Kidney capillary endothelial cell (primary cell): ENCODE measurements at places on chromosomes 3 and 15.
A peak's percentile ranks its signal among the peaks of the same experiment; 100 is the strongest.

DNA sequence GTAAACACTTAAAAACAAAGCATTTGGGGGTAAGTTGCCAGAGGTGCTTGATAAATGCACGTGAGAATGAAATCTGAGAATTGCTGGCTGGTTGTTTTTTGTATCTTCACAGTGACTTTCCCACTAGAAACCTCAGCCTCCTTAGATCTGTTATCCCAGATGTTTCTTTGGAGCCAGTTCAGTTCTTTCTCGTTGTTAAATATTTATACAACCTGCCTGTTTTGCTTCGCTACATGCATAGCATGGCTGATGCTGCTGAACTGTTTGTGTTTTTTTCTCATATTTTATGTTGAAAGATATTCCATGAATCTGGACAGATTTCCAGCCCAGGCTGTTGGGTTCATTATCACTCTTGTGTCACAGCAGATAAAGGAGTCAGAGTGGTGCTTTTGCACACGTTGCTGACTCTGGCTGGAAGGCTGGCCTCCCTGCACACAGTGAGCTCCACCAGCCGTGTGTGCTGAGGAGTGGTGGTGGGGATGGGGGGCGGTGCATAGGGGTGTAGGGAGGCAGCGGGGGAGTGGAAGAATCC lies 80.2 kb downstream of the ARNT2 start:
- no peak for DNase-seq

- DNase-seq: no peak
These were observed 28.6 kb downstream of the FAM174B start for GRCh38 chr15:92627014-92627413.

- DNase-seq: no peak
These were observed 30.8 kb downstream of the ARHGEF26 start for GRCh38 chr3:154151969-154152368.

DNA sequence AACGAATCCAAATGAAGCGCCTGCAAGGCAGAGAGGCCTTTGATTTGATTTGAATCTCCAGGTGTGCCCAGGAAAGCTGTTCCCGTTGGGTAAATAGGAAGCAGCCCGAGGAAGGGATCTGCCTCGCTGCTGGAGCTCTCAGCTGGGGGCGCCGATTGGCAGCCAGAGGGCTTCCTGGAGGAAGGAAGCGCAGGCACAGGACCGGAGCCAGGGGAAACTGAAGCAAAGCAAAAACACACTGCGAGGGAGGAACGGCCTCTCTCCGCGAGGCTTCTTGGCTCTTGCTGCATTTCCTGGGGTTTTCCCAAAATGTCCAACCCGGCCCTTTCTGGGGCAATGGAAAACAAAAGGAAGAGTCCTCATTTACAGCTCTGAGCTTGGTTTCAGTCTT lies 80.3 kb downstream of the TMEM266 start:
- DNase-seq: peak; percentile 10

DNA sequence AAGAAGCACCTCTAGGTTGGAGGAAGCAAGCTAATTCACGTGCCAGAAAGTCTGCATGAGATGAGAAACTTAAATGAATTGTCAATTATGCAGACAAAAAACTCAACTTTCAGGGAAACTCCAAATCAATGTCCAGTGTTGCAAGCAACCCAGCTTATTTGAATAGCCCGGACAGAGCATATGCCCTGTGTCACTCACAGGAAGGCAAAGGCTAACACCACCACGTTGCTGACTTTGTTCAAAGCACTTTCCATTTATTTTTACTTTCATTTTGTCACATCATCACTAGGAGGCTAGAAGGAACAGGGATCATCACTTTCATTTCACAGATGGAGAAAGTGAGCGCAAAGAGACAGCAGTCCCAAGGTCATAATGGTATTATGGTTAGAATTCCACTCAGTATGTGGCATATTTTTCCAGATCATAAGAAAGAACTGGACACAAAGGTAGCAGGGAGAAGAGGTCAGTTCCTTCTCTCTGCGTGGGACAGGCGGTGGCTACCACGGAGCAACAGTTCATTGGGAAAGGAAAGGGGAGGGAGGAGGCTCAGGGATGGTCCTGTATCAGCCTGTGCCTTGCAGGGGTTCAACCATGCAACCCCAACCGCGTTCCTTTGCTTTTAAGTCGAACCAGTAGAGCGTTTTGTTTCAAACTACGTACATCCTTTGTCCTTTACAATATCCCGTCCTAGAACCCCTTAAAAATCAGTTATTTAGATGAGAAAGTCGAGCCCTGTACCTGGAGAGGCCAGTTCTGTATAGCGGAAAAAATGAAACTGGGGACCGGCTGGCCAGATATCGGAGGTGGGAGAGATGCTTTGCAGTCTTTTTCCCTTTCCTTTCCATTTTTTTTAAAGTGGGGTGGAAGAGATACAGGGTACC lies 1.1 kb downstream of the HEG1 start:
- peak; percentile 36 for DNase-seq

GRCh38 chr3:130897316-130897715 lies 3.4 kb downstream of the ATP2C1 start:
- DNase-seq: no peak
